ENCODE measurements at places on chromosomes 5 and 9. TPM values are rescaled to one million over a fixed set of nuclear protein-coding genes. Genes with fewer than 3 reads are reported as not detected.

- H3K4me1 ChIP-seq: no peaks in the 10 kb centered on the region
- no peak overlapping the region for H3K4me3 ChIP-seq
- H3K27ac ChIP-seq: no peak overlapping the region
- DNase-seq: no peak
These were observed 361.9 kb downstream of the MTRR start for GRCh38 chr5:8230868-8231267.

DNA sequence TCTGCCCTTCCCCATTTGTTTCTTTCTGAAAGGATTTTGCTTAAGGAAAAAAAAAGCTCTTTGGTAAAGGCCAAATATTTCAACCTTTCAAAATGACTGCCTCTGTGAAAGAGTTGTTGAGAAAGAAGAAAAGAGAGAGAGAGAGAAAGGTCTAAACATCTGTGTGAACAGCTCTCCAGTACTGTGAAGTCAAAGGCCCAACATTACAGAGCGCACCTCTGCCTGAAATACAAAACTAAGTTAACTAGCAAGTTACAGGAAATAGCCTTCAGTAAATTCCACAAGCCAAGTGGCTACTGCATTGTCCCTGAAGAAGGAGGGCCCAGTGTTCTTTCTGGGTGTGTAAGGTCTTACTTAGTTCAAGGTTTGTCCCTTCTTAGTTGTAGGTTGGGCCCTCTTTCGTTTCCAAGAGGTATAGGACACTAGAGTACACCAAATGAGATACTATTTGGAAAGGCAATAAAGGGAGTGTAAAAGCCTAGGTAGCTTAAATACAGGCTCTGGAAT, 104.4 kb downstream of the THBS4 start:
- DNase-seq: no peak
- peak overlapping the region; percentile 88 for H3K27ac ChIP-seq
- H3K4me3 ChIP-seq: no peak overlapping the region
- H3K27me3 ChIP-seq: no peaks in the 10 kb centered on the region
- no peaks in the 10 kb centered on the region for H3K36me3 ChIP-seq

DNA sequence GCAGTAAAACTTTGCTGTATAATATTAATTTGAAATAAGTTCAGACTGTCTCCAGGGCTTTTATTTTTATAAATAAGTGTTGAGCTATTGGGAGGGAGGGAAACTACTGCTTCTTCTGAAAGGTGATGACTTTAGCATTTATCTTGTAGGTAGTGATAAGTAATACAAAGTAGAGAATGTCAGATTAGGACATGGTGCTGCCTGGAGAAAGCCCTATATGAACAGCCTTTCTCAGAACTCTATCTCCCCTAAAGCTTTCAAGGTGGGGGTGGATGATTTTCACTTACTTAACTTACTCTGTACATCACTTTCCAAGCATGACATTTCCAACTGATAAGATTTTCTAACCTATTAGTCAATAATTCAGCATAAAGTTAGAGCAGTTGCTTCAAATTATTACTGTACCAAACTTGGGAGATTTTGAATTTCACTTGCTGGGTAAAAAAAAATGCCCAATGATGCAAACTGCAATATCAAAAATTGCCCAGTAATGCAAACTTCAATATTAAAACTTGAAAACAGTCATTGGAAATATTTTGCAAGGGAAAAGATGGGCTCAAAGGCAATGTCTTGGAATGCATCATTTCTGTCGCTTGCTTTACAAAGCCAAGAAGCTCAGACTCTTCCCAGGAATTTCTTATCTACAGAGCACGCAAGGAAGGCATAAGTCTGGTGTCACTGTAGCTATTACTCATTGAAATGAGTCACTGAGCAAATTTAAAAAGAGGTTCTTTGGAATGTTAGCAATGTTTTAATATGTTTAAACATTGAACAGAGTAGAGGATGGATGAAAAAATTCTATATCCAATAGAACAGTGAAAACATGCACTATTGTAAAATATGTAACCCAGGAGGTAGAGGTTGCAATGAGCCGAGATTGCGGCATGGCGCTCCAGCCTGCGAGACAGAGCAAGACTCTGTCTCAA, 569.5 kb downstream of the PSAT1 start:
- DNase-seq: no peak
- H3K27me3 ChIP-seq: no peaks in the 10 kb centered on the region
- no peaks in the 10 kb centered on the region for H3K4me1 ChIP-seq
- H3K27ac ChIP-seq: no peak overlapping the region

- no peak overlapping the region for H3K27ac ChIP-seq
These were observed 147.8 kb upstream of the SLC24A2 start for GRCh38 chr9:19936598-19936997.

DNA sequence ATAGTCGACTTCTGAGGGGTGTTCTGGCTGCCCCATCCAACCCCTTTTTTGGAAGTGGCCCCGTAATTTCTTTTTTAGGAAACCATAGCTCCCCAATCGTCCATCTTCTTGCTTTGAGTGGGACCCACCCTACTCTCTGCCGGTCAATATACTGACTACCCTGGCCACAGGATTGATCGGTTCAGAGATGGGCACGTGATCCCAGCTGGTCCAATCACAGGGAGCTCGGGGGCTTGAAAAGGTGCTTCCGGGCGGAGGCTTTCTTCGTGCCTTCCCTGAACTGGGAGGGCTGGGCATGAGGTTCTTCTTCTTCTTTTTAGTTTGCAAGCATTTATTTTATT, 78.7 kb upstream of the SH3PXD2B start:
- no peak for DNase-seq
- no peak overlapping the region for H3K27ac ChIP-seq
- H3K36me3 ChIP-seq: no peaks in the 10 kb centered on the region

DNA sequence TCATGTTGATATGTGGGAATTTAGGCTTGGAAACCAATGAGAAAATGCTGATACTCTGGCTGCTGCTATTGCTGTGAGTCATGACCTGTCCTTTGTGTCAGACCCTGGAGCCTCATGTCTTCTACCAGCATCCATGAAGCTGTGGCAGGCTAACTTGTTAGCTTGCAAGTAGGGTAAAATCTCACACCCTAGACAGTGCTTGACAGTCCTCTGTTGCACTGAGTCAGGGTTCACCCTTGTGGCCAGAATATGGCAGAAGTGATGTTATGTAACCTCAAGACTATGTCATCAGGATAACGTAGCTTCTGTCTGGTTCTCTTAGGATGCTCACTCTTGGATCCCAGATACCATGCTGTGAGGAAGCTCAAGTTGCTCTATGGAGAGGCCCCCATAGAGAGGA, 110.8 kb downstream of the LHX2 start:
- H3K27me3 ChIP-seq: no peaks in the 10 kb centered on the region
- no peak overlapping the region for H3K27ac ChIP-seq
- H3K4me1 ChIP-seq: no peaks in the 10 kb centered on the region
- H3K4me3 ChIP-seq: no peak overlapping the region
- DNase-seq: no peak

- H3K27ac ChIP-seq: no peak overlapping the region
- H3K27me3 ChIP-seq: no peaks in the 10 kb centered on the region
- DNase-seq: no peak
- H3K36me3 ChIP-seq: no peaks in the 10 kb centered on the region
- H3K4me3 ChIP-seq: no peak overlapping the region
These were observed 22.5 kb upstream of the N4BP3 start for GRCh38 chr5:178090856-178091255.

DNA sequence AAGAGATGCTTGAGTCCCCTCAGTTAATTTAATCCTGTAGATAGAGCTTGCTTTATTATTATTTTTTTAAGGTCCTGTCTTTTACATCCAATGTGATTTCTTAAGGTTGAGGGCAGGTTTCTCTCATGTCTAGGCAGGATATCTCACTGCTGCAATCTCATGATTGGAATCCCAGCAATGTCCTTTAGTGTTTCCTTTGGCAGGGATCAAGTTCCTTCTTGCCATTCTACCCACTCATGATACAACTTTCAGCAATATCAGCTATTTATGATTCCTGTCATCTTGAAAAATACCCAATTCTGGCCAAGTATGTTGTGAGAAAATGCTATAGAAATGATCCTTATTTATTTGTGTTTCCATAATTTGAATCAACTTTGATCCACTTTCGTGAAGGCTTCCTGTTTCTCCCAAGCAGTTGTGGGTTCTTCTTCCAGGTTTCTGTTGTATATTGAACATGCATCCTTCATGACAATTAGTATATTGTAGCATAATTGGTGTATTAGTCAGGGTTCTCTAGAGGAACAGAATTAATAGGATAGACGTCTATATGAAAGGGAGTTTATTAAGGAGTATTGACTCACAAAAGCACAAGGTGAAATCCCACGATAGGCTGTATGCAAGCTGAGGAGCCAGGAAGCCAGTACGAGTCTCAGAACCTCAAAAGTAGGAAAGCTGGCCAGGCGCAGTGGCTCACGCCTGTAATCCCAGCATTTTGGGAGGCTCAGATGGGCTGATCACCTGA, 18.4 kb upstream of the VPS13A start:
- H3K36me3 ChIP-seq: no peaks in the 10 kb centered on the region
- no peak for DNase-seq
- no peak overlapping the region for H3K4me3 ChIP-seq
- H3K27me3 ChIP-seq: no peaks in the 10 kb centered on the region
- H3K27ac ChIP-seq: no peak overlapping the region

DNA sequence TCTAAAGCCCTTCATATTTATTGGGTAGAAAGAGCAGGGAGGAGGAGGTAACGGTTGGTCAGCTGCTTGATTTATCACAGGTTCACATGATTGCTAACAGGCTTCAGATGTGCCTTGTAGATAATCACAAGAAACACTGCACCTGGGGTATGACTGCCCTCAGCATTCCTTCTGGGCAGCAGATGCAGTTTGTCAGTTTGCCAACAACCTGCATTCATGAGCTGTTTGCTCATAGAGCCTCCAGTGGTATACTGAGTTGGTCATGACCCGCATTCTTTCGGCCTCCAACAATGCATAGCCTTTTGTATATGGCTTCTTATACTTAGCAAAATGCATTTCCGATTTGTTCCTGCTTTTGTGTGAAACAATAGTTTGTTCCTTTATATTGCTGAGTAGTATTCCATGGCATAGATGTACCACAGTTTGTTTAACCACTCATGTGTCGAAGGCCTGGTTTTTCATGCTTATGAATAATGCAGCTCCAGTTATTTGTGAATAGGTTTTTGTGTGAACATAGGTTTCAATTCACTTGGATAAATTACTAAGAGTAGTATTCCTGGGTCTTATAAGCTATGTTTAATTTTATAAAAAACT, 83.6 kb downstream of the ARHGEF28 start:
- no peaks in the 10 kb centered on the region for H3K36me3 ChIP-seq
- H3K4me3 ChIP-seq: no peak overlapping the region
- no peak for DNase-seq
- H3K4me1 ChIP-seq: no peaks in the 10 kb centered on the region
- H3K27me3 ChIP-seq: no peaks in the 10 kb centered on the region
- H3K27ac ChIP-seq: no peak overlapping the region

FOXI1 gene
- not detected for total RNA-seq

FOXD4L3 gene
- not detected for total RNA-seq

JADE2 gene
- total RNA-seq: 53.7 TPM

MYMK gene
- total RNA-seq: not detected

GRCh38 chr5:140027807-140028206, 15.3 kb downstream of the NRG2 start:
- H3K4me3 ChIP-seq: no peak overlapping the region
- H3K4me1 ChIP-seq: no peaks in the 10 kb centered on the region
- H3K27me3 ChIP-seq: no peaks in the 10 kb centered on the region
- no peak for DNase-seq

DNA sequence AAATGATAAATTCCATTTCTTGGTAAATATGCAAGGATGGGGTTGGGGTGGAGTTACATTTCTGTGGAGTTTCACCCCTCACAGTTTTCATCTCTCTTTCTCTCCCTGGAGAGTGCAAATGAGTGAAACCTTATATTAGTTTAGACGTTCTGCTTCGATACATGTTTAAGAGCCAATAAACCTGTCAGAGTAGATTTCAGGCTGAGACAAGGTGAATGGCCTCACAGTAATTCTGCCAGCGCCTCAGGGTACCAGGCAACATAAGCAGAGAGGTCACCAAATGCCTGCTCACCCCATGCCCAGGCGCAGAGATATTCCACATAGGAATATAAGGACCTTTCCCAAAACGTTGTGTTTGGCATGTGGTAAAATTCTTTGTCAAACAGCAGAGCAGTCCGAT, 154.9 kb upstream of the VLDLR start:
- no peaks in the 10 kb centered on the region for H3K27me3 ChIP-seq
- no peak overlapping the region for H3K4me3 ChIP-seq
- no peaks in the 10 kb centered on the region for H3K4me1 ChIP-seq
- DNase-seq: no peak

DNA sequence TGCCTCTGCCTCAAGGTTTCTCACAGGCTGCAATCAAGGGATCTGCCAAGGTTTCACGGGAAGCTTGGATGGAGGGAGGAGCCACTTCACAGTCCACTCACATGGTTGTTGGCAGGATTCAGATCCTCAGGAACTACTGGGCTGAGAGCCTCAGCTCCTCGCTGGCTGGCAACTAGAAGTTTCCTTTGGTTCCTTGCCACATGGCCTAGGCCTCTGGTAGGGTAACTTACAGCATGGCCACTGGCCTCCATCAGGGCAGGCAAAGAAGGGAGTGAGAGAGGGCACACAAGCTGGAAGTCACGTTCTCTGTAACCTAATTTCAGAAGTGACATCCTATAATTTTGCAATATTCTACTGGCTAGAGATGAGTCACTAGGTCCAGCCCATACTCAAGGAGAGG, 32.2 kb downstream of the SPOCK1 start:
- H3K36me3 ChIP-seq: no peaks in the 10 kb centered on the region
- H3K4me3 ChIP-seq: no peak overlapping the region
- no peaks in the 10 kb centered on the region for H3K27me3 ChIP-seq
- H3K4me1 ChIP-seq: no peaks in the 10 kb centered on the region
- H3K27ac ChIP-seq: no peak overlapping the region

DNA sequence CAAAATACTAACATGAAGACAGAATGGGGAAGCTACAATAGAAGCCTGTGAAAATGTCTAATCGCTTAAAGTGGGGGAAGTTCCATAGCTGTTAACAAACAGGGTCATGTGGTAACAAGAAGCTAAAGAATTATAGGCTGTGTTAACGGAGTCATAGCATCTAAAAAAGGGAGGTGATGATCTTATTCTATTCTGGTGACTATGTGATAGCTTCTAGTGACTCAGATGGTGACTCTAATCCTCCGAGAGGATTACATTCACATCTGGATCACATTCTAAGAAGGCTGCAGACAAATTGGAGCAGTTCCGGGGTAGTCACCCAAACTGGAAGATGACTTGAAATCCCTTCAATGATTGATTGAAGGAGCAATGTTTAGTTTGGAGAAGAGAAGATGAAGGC, 142.1 kb downstream of the LIFR start:
- H3K4me3 ChIP-seq: no peak overlapping the region
- no peak overlapping the region for H3K27ac ChIP-seq
- DNase-seq: no peak
- H3K36me3 ChIP-seq: no peaks in the 10 kb centered on the region
- H3K4me1 ChIP-seq: no peaks in the 10 kb centered on the region

GRCh38 chr9:18805386-18805785, 227.6 kb downstream of the SAXO1 start:
- H3K4me3 ChIP-seq: no peak overlapping the region
- no peaks in the 10 kb centered on the region for H3K4me1 ChIP-seq
- DNase-seq: no peak

- no peaks in the 10 kb centered on the region for H3K4me1 ChIP-seq
- no peak for DNase-seq
- H3K27ac ChIP-seq: no peak overlapping the region
- no peaks in the 10 kb centered on the region for H3K27me3 ChIP-seq
- no peak overlapping the region for H3K4me3 ChIP-seq
These were observed 55.8 kb upstream of the PTCH1 start for GRCh38 chr9:95572381-95573151.

CARD9 gene
- 11.9 TPM for total RNA-seq

GLRA1 gene
- total RNA-seq: not detected

TRPM3 gene
- 0.30 TPM for total RNA-seq

Measured in upper lobe of left lung (tissue), 6 donors.